ENCODE measurements at places on chromosomes 7 and 10. TPM values are rescaled to one million over a fixed set of nuclear protein-coding genes. Genes with fewer than 3 reads are reported as not detected.

- no peak overlapping the region for H3K27ac ChIP-seq
- H3K27me3 ChIP-seq: no peaks in the 10 kb centered on the region
- no peaks in the 10 kb centered on the region for H3K36me3 ChIP-seq
- DNase-seq: no peak
- H3K4me3 ChIP-seq: no peak overlapping the region
Observed at GRCh38 chr7:7418997-7419396, 116.7 kb downstream of the COL28A1 start.

DNA sequence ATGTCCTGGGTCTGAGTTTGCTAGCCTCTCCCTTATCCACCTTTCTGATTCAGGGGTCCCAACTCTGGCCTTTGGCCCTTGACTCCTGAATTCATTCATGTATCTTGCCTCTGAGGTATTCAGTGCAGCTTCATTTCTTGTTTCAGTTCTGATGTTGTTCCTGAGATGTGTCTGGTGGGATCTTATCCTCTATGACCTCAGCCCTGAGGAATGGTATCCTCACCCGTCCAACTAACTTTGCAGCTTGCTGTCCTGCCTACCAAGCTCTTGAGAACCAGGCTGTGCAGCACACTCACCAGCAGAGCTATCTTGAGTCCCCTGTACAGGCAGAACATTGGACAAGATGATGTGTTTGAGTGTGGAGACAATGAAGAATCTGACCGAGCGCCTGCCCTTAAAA is 13.8 kb downstream of the SUFU start:
- no peaks in the 10 kb centered on the region for H3K27me3 ChIP-seq
- H3K27ac ChIP-seq: peak overlapping the region; percentile 46
- 0 out of 2 replicates have a peak, but pooled peaks cover 10% of the 10 kb centered on the region for H3K4me1 ChIP-seq
- H3K36me3 ChIP-seq: peaks cover 2% of the 10 kb centered on the region
- no peak for DNase-seq
- no peak overlapping the region for H3K4me3 ChIP-seq

- H3K4me1 ChIP-seq: no peaks in the 10 kb centered on the region
- H3K4me3 ChIP-seq: peak overlapping the region; percentile 38
- H3K27me3 ChIP-seq: no peaks in the 10 kb centered on the region
- peak; percentile 50 for DNase-seq
- H3K36me3 ChIP-seq: no peaks in the 10 kb centered on the region
- H3K27ac ChIP-seq: peak overlapping the region; percentile 45
Observed at GRCh38 chr10:16545116-16545736, 23.5 kb upstream of the C1QL3 start.

GRCh38 chr7:92296880-92297445 is 51.2 kb downstream of the ANKIB1 start:
- DNase-seq: no peak
- H3K36me3 ChIP-seq: peaks cover 53% of the 10 kb centered on the region
- H3K27me3 ChIP-seq: no peaks in the 10 kb centered on the region
- H3K4me1 ChIP-seq: peaks cover 10% of the 10 kb centered on the region

DNA sequence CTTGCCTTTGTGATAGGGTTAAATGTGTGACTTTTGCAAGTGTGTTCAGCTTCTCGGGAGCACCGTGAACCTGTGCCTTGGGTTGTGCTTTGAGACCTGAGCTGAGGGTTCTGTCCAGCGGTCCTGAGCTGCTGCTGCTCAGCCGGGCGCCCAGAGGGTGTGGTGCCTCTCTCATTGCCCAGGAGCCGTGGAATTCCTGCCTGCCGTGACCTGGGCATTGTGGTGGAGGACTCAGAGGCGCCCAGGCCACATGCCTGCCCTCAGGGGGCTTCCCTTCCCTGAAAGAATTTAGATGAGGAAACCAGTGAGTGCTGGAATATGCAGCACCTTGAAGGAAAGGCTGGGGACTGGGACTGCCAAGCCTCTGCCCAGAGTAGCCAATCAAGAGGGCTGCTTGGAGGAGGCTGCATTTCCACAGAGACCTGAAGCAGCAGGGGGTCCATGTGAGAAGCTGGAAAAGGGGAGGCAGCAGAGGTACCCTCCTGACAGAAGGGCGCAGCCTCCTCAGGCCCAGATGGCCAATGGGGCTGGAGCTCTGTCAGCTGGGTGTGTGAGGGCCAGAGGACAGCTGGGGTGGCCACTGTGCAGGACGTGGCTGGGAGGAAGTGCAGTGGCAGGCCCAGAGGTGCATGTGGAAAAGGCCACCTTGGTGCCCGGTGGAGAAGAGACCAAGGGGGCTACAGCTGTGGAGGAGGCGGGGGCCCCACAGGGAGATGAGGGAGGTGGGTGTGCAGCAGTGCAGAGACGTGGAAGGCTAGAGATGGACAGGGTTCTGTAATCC is 107.3 kb downstream of the NKX6-2 start:
- H3K4me1 ChIP-seq: no peaks in the 10 kb centered on the region
- H3K36me3 ChIP-seq: no peaks in the 10 kb centered on the region
- no peaks in the 10 kb centered on the region for H3K27me3 ChIP-seq

DNA sequence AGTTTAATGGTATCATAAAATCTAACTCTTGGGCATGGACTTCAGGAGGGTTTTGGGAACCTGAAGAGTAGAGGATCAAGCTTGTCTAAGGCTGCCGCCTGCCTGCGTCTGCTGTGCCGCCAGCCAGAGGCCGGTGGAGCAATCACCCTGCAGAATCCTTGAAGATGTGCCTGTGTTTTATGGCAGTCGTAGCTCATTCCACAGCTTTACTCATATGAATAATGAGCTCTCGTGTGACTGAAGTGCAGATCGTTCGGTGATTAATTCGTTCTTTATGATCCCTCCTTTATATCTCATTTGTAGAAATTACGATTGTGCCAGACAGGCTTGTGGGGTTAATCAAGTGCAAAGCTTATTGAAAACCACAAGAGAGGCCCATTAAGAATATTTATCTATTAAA is 100.8 kb downstream of the ACTR3B start:
- no peaks in the 10 kb centered on the region for H3K27me3 ChIP-seq
- H3K27ac ChIP-seq: no peak overlapping the region
- no peak for DNase-seq

DNA sequence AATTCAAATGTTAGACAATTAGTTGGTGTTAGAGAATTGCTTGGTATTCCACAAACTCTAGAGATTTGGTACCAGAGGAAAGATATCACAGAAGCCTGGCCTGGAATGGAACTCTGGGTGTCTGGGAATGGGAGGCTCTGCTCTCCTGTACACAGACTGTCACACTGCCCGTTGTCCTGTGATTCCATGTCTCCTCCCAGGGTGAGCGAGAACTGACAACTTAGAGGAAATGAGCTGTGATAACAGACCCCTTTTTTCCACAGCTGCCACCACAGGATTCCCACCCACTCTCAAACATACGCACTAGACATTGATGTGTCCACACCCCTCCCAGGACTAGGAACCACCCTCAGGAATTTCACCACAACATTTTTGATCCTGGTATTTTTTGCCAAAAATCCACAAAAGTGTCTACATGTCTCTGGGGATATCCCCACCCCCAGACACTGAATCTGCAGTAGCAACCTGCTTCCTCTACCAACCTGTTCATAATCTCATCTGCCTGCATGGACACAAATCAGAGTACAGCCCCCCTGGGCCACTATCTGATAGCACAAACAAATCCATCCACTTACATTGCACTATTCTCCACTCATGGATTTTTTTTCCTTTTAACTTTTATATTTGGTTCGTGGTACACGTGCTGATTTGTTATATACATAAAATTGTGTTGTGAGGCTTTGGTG is 4.7 kb downstream of the ZNF273 start:
- no peaks in the 10 kb centered on the region for H3K4me1 ChIP-seq
- peak overlapping the region; percentile 4 for H3K27ac ChIP-seq
- DNase-seq: peak; percentile 27
- peaks cover 28% of the 10 kb centered on the region for H3K36me3 ChIP-seq
- no peaks in the 10 kb centered on the region for H3K27me3 ChIP-seq
- H3K4me3 ChIP-seq: no peak overlapping the region

DNA sequence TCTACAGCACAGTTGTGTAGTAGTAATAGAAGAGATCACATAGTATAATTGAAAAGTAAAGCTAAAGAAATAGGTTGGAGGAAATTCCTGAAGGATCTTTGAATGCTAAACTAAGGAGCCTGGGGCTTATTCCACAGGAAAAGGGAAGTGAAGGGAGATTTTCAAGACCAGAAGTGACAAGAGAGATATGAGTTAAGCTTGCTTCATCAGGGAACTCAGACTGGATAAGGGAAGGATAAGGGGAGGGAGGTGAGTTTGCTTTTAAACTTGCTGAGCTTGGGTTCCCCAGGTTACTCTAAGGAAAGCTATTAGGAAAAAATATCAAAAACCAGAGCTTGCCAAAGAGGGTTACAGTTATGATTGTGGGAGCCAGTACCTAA is 182.4 kb downstream of the RAPGEF5 start:
- H3K4me1 ChIP-seq: no peaks in the 10 kb centered on the region
- no peak overlapping the region for H3K4me3 ChIP-seq
- H3K27me3 ChIP-seq: no peaks in the 10 kb centered on the region
- no peak for DNase-seq
- no peaks in the 10 kb centered on the region for H3K36me3 ChIP-seq
- no peak overlapping the region for H3K27ac ChIP-seq

DNA sequence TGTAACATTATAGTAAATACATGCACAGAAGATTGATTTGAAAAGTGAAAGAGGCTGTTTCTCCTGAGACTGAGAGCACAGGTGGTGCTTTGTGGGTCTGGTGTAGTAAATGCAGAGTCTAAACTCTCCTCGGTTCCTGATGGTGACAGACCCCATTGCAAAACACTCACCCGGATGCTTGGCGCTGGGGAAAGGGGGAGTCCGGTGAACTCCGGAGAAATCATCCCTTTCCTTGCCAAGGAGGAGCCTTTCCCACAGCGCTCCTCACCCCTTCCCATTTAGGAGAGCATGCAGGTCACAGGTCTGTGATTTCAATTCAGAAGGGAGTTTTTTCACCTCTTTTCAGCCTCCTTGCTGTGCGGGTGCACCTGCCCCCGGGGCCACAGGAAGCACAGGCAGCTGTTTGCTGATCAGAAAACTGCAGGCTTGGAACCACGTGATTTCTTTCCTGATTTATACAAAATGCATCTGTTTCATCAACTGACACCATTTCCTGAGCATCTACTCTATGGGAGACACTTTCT is 75.6 kb upstream of the LYZL2 start:
- H3K4me3 ChIP-seq: no peak overlapping the region
- no peaks in the 10 kb centered on the region for H3K36me3 ChIP-seq

DNA sequence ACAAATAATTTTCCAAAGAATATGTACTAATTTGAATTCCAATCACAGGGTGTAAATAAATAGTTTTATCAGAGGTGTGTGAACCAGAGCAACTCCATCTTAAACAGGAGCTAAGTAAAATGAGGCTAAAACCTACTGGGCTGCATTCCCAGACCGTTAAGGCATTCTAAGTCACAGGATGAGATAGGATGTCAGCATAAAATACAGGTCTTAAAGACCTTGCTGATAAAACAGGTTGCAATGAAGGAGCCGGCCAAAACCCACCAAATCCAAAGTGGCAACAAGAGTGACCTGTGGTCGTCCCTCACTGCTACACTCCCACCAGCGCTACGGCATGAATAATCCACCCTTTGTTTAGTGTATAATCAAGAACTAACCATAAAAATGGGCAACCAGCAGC is 291.7 kb upstream of the SEMA3D start:
- H3K4me3 ChIP-seq: no peak overlapping the region
- H3K27me3 ChIP-seq: no peaks in the 10 kb centered on the region
- H3K4me1 ChIP-seq: peaks cover 20% of the 10 kb centered on the region
- no peaks in the 10 kb centered on the region for H3K36me3 ChIP-seq

GRCh38 chr7:25319707-25320106 is 91.4 kb upstream of the NPVF start:
- no peak for DNase-seq
- no peaks in the 10 kb centered on the region for H3K4me1 ChIP-seq
- no peak overlapping the region for H3K4me3 ChIP-seq
- no peak overlapping the region for H3K27ac ChIP-seq
- no peaks in the 10 kb centered on the region for H3K36me3 ChIP-seq

GRCh38 chr7:137454246-137454724 is 110.8 kb upstream of the PTN start:
- DNase-seq: peak; percentile 57
- no peak overlapping the region for H3K4me3 ChIP-seq
- H3K27me3 ChIP-seq: no peaks in the 10 kb centered on the region
- H3K27ac ChIP-seq: no peak overlapping the region

GRCh38 chr7:108122181-108122580 is 8.0 kb downstream of the LAMB4 start:
- H3K36me3 ChIP-seq: no peaks in the 10 kb centered on the region
- H3K4me1 ChIP-seq: no peaks in the 10 kb centered on the region
- DNase-seq: no peak
- H3K27ac ChIP-seq: no peak overlapping the region

DNA sequence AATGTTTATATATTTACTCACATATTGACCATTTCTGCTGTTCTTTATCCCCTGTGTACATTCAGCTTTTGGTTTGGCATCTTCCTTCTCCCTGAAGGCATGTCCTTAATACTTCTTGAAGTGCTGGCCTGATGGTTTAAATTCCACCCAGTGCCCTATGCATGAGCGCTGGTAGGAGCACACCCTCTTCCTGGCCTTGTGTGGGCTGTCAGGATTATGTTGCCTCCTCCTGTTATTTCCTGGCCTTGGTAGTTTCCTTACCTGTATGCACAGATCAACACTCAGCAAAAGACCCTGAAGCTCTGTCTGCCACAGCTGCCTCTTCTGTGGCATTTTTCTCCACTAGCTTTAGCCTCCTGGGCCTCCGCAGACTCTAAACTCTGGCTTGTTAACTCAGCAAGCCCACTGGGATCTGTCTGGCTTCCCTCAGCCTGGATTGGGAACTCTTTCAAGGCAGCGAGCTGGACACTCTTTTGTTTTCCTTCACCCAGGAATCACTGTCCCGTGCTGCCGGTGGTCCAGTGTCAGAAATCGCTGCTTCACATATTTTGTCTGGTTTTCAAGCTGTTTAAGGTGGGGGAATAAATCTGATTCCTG is 595.2 kb downstream of the SDK1 start:
- no peak overlapping the region for H3K27ac ChIP-seq
- H3K27me3 ChIP-seq: no peaks in the 10 kb centered on the region
- no peaks in the 10 kb centered on the region for H3K4me1 ChIP-seq
- no peaks in the 10 kb centered on the region for H3K36me3 ChIP-seq

GRCh38 chr10:123427165-123427786 is 238.9 kb upstream of the GPR26 start:
- H3K27ac ChIP-seq: no peak overlapping the region
- DNase-seq: no peak
- no peaks in the 10 kb centered on the region for H3K36me3 ChIP-seq
- no peaks in the 10 kb centered on the region for H3K27me3 ChIP-seq

DNA sequence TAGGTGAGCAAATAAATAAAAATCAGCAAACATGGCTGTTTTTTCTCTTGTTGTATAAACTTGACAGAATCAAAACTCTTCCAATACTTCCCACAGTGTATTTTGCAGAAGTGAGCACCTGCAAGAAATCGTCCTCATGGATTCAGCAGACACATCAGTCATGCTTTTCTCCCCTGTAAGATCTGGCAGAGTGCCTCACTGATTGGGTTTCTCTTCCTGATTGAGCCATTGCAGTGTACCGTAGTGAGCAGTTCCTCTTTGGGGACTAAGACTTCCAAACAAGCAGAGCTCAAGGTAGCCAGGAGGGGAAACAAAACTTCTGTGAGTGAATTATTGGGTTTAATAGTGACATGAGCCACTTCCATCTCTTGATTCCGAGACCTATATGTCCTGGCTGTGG is 2.2 kb upstream of the CCDC3 start:
- H3K27ac ChIP-seq: no peak overlapping the region
- H3K36me3 ChIP-seq: no peaks in the 10 kb centered on the region
- no peak for DNase-seq
- no peaks in the 10 kb centered on the region for H3K27me3 ChIP-seq
- H3K4me1 ChIP-seq: no peaks in the 10 kb centered on the region

- no peaks in the 10 kb centered on the region for H3K27me3 ChIP-seq
- no peak overlapping the region for H3K4me3 ChIP-seq
- no peaks in the 10 kb centered on the region for H3K36me3 ChIP-seq
- no peak for DNase-seq
- H3K27ac ChIP-seq: peak overlapping the region; percentile 36
- no peaks in the 10 kb centered on the region for H3K4me1 ChIP-seq
Observed at GRCh38 chr10:126171555-126171954, 216.7 kb downstream of the ADAM12 start.

Gene GIMAP4
- not detected for polyA plus RNA-seq

Gene CLCN1
- 0.12 TPM for polyA plus RNA-seq

Gene FGFBP3
- polyA plus RNA-seq: 0.81 TPM

Gene MCM10
- 5.1 TPM for polyA plus RNA-seq
